ENCODE measurements at places on chromosomes 1 and 21.

- DNase-seq, result no peak
Observed at GRCh38 chr1:29227511-29227910, 3.2 kb downstream of the MECR start.

DNA sequence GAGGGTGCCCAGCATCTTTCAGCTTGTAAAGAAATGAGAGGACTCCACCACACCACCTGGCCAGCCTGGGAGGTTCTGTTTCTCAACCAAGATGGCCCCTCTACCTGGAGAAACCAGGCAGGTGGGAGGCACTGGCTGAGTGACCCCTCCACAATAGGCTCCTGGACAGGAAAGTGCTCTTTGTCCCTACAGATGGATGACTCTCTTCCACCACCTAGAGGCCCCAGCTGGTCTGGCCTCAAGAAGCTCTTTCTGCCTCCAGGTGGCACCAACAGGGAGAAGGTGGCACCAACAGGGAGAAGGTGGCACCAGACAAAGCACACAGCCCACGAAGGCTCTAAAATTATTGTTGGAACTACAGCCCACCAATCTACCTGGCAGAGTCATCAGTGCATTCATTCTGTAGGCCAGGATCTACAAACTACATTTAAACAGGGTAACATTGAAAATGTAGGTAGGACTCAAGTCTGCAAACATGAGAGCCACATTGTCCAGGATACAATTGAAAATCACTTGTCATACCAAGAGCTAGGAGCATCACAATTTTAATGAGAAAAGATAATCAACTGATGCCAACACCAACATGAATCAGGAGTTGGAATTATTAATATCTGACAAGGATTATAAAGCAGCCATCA is 14.4 kb downstream of the TMPRSS3 start:
- no peak for DNase-seq

GRCh38 chr1:109225711-109226445 is 12.2 kb downstream of the SARS1 start:
- DNase-seq, result no peak

- DNase-seq, result no peak
Observed at GRCh38 chr1:2322065-2322571, 69.2 kb downstream of the MORN1 start.

GRCh38 chr1:38852780-38853179 is 6.8 kb downstream of the RRAGC start:
- no peak for DNase-seq

DNA sequence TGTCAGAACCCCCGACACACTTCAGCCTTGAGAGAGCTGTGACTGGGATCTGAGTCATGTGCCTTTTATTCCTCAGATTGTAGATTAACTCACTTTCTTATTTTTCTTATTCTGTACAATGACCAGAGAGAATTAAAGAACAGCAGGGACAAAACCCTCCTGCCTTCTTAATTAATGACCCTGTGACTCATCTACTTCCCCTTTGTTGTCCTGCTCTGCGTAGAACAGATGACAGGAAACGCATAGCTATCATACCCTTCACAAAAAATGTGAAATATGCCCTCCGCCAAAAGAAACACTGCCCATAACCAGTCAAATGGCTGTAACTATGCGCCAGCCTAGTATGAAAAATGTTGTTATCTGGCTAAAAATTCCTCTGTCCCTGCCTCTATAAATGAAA is 9.1 kb upstream of the PADI2 start:
- DNase-seq, result no peak

- no peak for DNase-seq
Observed at GRCh38 chr1:111474521-111474920, 737 bp downstream of the C1orf162 start.

GRCh38 chr1:38018864-38019343 is 6.4 kb downstream of the UTP11 start:
- no peak for DNase-seq

- DNase-seq, result no peak
Observed at GRCh38 chr1:224585051-224585450, 31.1 kb upstream of the CNIH3 start.

DNA sequence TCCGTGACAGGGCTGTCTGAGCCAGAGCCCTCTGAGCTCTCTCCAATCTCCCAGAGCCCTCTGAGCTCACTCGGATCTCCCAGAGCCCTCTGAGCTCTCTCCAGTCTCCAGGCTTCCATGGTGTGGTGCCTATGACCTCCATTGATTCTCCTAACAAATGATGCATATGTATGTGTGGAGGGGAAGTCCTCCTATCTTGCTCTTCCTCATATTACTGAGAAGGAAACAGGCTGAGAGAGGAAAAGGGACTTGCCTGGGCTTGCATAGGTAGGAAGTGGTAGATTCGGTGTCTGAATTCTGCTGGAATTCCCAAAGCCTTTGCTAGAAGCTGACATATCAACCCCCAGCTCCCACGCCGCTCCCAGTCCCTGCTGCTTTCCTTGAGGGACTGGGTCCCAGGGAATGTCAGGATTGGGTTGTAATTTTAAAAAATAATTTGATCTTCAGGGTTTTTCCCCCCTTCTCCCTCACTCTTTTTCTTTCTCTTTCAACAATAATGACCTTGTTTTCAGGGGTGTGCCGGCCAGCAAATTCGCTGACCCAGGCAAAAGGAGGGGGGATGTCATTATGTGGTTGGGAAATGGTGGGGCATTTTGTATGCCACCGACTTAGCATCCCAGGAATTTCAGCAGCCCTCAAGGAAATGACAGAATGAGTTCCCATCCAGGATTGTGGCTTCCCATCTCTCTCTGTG is 42.3 kb upstream of the RUNX3 start:
- DNase-seq, result no peak

GRCh38 chr1:85109475-85109874 is 61.2 kb upstream of the MCOLN3 start:
- DNase-seq, result no peak

DNA sequence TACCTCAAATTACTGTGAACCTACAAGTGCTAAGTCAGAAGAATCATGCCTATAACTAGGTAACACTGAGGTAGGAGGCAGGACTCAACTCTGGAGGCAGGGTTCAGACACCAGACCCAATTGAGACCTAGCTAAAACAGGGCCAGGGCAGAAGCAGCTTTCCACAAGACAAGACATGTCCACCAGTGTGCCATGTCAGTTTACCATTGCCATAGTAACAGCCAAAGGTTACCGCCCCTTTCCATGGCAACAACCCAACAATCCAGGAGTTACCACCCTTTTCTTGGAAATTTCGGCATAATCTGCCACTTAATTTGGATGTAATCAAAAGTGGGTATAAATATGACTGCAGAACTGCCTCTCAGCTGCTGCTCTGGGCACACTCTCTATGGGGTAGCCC is 432.3 kb downstream of the DPYD start:
- no peak for DNase-seq

DNA sequence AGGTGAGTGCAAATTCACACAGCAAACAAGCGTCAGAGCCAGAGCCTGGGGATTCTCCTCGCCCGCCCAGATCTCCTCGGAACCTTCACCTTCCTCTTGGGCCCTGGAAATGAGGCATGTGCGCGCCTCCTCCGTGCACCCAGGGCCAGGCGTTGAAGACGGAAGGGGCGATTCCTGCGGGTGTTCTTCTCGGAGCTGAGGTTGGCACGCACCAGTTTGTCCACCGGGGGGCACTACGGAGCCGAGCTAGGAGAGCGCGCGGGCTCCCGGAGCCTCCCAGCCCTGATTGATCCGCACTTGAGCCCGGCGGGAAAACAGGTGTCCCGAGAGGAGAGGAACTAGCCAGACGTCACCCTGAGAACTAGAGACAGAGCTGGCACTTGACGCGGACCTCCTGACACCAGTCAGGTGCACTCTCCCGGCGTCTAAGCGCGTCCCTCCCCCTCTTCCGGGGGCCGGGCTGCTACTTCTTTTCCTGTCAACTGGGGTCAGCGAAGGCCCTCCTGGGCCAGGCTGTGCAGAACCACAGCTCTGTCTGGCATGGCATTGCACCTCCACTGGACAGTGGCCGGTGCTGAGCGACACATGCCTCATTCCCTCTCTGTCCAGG is 18.3 kb upstream of the SERINC2 start:
- DNase-seq, result no peak

GRCh38 chr1:112713466-112714312 is 1.4 kb downstream of the PPM1J start:
- DNase-seq, result no peak

DNA sequence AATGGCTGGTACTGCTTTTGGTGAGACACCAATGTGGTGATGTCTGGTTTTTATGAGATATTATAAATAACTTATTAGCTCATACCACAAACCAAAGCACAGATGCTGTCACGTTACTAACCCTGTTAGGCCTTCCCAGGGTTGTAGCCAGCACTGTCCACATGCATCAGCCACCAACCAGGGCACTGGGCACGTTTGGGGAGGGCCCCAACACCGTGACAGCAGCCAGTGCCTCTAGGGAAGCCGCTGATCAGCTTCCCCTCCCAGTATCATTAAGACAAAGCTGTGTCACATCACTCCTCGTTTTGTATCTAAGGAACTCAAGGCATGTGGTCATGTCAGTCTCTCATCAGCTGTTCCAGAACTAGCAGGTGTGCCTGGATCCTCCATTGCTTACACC is 13.9 kb downstream of the URB1 start:
- DNase-seq, result no peak

DNA sequence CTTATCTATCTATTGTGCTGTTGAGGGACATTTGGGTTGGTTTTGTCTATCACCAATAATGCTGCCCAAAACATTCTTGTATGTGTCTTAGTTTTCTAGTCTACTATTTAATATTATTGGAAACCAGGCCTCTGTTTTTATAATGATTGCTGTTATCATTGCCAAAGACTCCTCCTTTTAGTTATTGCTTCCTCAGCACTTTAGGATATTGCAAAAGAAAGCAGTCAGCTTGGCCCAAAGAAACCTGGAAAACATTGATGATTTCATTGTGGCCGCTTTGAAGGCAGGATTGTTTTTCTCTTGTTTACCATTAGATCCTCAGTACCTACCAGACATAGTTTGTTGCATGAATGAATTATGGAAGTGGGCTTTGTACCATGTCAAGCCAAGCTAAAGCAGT is 20.6 kb upstream of the MTARC2 start:
- DNase-seq, result no peak

DNA sequence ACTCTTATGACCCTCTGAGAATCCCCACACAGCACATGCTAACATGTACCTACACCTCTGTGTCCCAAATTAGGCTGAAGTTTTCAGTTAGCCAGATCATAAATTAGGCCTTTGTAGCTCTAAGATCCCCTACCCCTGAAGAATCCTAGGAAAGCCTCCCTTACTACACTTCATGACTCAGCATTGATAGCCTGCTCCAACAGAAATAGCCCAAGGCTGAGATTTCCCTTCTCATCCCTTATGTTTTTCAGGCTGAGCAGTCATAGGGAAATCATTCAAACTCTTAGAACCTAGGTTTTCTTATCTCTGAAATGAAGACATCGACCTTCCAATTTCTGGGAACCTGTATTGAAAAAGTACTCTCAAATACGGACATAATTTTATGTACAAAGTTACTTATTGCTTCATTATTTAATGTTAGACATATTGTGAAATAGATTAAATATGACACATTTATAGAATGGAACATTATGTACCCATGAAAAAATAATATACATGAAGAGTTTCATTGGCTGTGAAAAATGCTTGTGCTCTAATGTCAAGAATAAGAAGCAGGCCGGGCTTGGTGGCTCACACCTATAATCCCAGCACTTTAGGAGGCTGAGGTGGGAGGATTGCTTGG is 122.4 kb upstream of the UBE2U start:
- no peak for DNase-seq

DNA sequence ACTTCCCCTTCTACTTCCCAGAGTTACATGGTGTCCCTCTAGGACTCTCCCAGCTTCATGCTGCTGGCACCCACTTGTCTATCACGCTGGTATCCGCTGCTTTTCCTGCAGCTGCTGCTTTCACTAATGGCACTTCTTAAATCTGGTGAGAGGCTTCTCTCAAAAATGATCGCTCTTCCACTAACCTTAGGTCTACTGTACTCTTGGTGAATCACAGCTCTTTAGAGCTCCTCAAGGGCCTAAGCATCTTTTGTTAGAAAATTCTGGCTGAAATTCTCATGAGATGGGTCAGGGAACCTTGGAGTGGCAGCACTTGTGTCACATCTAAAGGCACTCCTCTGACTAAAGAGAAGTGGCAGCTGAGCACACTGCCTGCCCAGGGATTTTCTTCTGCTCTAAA is 32.1 kb downstream of the ZMYND12 start:
- no peak for DNase-seq

DNA sequence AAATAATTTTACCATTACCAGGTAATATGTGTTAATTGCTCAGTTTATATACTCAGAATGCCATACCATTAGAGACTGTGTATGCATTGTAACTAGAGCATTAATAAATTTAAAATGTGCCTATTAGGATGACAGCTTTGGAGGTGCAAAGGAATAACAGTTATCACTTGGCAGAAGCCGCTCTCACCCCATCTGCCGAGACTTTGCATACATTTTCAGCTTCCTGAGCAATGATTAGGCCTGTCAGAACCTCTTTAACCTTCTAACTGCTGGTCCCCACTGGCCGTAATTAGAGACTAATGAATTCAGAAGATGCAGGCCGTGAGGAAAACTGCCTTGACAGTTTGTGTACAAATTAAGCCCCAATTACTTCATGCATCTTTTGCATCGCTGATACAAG is 158.0 kb upstream of the PROX1 start:
- DNase-seq, result no peak
